Activated CD8-positive, alpha-beta memory T cell treated with anti-CD3 and anti-CD28 coated beads for 4 hours (primary cell): ENCODE measurements at places on chromosomes 4 and X.

DNA sequence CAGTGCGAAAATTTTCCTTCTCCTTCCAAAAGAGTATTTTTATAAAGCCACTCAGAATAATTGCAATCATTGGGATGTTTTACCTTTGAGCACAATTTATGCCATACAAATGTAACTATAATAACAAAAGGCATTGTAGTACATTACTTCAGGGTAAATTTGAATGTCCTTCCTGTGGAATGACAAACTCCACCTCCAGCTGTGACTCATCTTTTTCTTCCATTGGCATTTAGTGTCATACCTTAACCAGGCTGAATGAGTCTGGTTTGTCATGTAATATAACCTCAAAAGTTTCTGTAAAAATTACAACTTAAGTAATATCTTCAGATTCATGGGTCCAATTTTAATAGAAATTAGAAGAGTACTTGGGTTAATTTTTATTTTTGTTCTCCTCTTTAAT, 93.3 kb downstream of the TMEM47 start:
- DNase-seq, result no peak

GRCh38 chr4:143431526-143432257, 81.8 kb upstream of the SMARCA5 start:
- no peak for DNase-seq

DNA sequence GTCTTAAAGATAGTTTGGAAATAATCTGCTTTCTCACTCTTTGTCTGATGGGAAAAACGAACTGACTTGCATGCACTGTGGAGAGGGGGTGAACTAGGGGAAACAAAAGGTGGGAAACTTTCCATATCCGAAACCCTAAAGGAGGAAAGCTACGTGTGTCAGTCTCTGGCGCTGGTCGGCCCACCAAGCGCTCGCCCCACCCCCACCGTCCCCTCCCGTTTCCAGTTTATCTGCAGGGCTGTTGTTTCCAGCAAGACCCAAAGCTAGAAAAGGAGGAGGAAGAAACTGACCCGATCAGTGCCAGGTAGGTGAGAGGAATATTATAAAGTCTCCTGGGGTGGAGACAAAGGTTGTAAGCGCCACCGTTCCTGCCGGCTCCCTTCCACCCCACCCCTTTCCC, 552 bp downstream of the TCEAL9 start:
- DNase-seq, result no peak

- no peak for DNase-seq
Measured at GRCh38 chr4:188986271-188986689, 847.0 kb downstream of the TRIML1 start.

GRCh38 chr4:100895556-100896197, 377.9 kb upstream of the EMCN start:
- no peak for DNase-seq

- no peak for DNase-seq
Measured at GRCh38 chr4:139515531-139515958, 40.5 kb downstream of the SETD7 start.

DNA sequence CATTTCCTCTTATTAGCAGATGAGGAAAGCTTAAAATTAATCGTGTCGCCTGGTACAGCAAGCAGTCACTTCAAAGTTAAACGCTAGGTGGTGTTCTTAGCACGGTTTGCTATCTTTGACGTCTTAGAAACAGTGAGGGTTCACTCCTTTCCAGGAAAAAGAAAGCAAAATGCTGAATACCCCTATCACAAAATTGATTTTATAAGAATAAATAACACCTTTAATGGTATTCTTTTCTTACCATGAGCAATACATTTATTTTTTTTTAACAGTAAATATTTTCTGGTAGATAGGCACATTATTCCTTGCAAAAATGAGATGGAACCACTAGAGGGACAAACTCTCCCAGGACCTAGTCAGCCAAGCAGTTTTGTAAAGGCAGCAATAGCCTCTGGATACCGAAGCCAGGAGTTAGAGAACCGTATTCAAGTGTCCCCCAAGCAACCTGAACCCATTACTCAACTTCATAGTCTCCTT, 153.9 kb downstream of the KDR start:
- no peak for DNase-seq

GRCh38 chrX:132757066-132757623, 201.3 kb downstream of the HS6ST2 start:
- no peak for DNase-seq

- no peak for DNase-seq
Measured at GRCh38 chrX:50967736-50968135, 57.2 kb downstream of the BMP15 start.

DNA sequence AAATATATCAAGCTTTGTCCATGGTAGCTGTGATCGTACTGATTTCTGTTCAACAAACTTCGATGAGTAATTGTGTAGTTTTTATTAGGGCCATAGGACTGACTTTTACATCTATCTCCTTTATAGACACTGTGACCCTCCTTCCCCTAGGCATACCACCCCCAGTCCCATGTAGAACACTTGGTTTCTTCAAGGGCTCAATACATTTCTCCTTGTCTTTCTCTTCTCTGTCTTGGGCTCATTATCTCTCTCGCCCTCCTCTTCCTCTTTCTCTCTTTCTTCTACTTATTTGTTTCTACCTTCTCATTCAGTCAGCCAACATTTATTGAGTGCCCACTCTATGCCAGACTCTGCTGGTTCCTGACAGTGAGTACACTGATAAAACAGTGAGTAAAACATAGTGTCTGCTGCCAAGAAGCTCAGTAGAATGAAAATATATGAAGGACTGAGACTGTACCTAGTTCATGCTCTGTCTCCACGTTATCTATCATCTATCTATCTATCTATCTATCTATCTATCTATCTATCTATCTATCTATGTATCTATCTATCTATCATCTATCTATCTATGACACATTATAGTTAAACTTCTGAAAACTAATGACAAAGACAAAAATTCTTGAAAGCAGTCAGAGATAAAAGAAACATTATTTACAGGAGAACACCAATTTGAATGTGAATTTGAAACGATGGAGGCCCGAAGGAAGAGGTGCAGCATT, 122.8 kb downstream of the RBMX2 start:
- DNase-seq, result no peak

- DNase-seq, result no peak
Measured at GRCh38 chrX:129843209-129843458, 552 bp downstream of the ZDHHC9 start.
